ENCODE measurements at places on chromosomes 7 and 10.

- DNase-seq: no peak
Measured at GRCh38 chr10:21146436-21146789, 249.3 kb upstream of the NEBL start.

- DNase-seq: no peak
Measured at GRCh38 chr7:51019191-51019844, 236.6 kb upstream of the GRB10 start.

DNA sequence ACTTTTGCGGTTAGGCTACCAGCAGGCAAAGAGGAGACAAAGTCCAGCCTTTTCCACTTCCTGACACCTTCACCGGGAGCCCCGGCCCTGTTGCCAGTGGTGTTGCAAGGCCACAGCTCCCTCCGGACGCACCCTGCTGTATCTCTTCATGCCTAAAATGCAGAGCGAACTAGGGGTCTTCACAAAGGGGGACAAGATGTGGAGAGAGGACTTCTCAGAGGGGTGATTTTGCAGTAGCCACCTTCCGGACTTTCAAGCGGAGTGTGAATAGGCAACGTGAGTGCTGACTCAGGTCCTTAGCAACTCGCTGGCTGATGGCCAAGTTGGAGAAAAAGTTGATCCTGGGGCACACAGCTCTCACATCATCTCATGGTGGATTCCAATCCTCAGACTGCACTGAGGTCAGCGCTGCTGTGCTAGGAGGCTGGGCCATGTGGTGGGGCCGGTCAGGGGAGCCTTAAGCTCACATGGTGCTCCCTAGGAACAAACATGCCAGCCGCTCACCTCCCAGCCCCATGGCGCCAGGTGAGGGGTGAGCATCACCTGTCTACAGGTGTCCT, 166.3 kb downstream of the LCOR start:
- DNase-seq: no peak

- no peak for DNase-seq
Measured at GRCh38 chr7:13169356-13169755, 481.9 kb downstream of the ARL4A start.

All from CD4-positive, alpha-beta T cell treated with Interleukin-1 beta for 1 hour (primary cell).